Stomach (tissue), 19 donors: ENCODE measurements at places on chromosomes 3 and 15. TPM values are rescaled to one million over a fixed set of nuclear protein-coding genes. Genes with fewer than 3 reads are reported as not detected.

The GPR156 gene
- total RNA-seq = not detected

- H3K4me1 ChIP-seq = peaks cover 35% of the 10 kb centered on the region
These were observed 2.0 kb upstream of the SMARCC1 start for GRCh38 chr3:47783673-47784072.

GRCh38 chr15:101178931-101179330 lies 72.9 kb downstream of the CHSY1 start:
- no peak overlapping the region for H3K4me3 ChIP-seq
- H3K36me3 ChIP-seq = peaks cover 23% of the 10 kb centered on the region

- peaks cover 69% of the 10 kb centered on the region for H3K36me3 ChIP-seq
- H3K4me1 ChIP-seq = no peaks in the 10 kb centered on the region
- H3K4me3 ChIP-seq = no peak overlapping the region
- H3K27me3 ChIP-seq = no peaks in the 10 kb centered on the region
- no peak for DNase-seq
These were observed 137.1 kb downstream of the VPS13C start for GRCh38 chr15:61923173-61923572.

GRCh38 chr3:140198242-140198641 lies 263.3 kb downstream of the CLSTN2 start:
- no peaks in the 10 kb centered on the region for H3K27me3 ChIP-seq
- H3K4me3 ChIP-seq = no peak overlapping the region
- H3K36me3 ChIP-seq = no peaks in the 10 kb centered on the region
- H3K4me1 ChIP-seq = no peaks in the 10 kb centered on the region
- no peak for DNase-seq
- H3K27ac ChIP-seq = no peak overlapping the region

DNA sequence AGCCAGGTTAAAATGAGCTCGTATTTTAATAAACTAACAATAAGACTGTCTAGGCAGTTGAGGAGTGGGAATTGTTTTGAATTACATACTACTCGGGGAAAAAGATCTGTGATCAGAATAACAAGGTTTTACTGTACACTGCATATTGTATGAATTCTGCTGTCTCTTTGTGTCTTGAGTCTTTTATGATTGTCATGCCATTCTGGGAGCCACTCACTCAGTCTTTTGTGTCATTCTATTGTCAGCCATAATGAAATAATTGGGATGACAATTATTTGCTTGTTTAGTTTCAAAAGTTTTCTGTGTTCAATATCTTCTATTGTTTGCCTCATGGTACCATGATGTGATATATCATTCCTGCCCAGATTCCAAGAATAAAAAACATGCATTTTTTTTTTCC lies 339.6 kb upstream of the TBL1XR1 start:
- H3K36me3 ChIP-seq = no peaks in the 10 kb centered on the region
- H3K27ac ChIP-seq = no peak overlapping the region
- DNase-seq = no peak

DNA sequence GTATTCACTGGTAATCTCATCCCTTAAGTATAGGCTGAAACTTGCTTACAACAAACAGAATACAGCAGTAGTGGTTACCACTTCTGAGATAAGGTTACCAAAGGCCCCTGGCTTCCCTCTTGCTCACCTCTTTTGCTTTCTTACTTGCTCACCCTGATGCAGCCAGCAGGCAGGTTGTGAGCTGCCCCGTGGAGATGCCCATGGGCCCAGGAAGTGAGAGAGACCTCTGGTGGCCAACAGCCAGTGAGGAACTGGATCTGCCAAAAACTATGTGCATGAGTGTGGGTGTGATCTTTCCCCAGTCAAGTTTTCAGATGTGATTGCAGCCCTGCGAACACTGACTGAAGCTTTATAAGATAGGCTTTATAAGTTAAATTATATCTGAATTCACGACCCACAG lies 48.7 kb downstream of the NMNAT3 start:
- no peak overlapping the region for H3K27ac ChIP-seq
- DNase-seq = no peak
- H3K36me3 ChIP-seq = peaks cover 9% of the 10 kb centered on the region
- no peak overlapping the region for H3K4me3 ChIP-seq
- H3K27me3 ChIP-seq = no peaks in the 10 kb centered on the region

DNA sequence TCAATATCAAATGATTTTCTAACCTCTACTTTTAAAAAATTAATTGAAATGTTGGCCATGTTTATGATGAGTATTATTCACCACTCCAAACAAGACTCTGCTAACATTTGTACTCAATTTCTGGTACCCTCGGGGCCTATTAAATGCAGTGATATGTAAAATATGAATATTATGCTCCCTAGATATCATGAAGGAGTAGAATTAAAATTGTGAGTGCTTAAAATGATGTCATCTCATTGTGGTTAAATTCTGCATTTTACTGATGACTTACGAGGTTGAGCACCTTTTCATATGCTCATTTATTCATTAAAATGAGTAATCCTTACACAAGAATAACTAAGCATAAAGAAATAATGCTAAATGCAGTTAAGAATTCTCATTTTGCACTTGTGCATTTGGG lies 159.9 kb downstream of the OCA2 start:
- peaks cover 3% of the 10 kb centered on the region for H3K27me3 ChIP-seq
- no peak overlapping the region for H3K27ac ChIP-seq
- DNase-seq = no peak
- H3K36me3 ChIP-seq = no peaks in the 10 kb centered on the region
- no peaks in the 10 kb centered on the region for H3K4me1 ChIP-seq
- H3K4me3 ChIP-seq = no peak overlapping the region
